ENCODE measurements at places on chromosomes 3 and 15.

DNA sequence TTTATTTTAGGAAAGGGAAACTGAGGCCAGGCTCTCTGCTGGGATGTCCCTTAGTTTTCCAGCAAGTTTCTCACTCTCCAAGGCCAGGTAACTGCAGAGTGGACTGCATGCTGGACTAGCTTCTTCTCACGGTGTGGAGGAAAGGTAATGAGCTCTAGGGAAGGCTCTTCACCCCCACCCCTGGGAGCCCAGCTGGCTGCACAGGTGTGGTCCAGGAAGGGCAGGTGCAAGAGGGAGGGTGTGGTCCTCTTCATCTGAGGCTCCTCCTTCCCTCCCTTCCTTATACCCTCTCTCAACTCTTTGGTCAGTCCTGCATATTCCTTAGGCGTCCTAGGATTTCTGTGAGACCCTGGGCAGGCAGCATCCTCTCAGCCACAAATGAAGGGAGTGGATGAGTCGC lies 33.9 kb downstream of the RNU5B-1 start:
- no peak for DNase-seq

- DNase-seq = no peak
These were observed 26.8 kb upstream of the NOX5 start for GRCh38 chr15:68987676-68988075.

DNA sequence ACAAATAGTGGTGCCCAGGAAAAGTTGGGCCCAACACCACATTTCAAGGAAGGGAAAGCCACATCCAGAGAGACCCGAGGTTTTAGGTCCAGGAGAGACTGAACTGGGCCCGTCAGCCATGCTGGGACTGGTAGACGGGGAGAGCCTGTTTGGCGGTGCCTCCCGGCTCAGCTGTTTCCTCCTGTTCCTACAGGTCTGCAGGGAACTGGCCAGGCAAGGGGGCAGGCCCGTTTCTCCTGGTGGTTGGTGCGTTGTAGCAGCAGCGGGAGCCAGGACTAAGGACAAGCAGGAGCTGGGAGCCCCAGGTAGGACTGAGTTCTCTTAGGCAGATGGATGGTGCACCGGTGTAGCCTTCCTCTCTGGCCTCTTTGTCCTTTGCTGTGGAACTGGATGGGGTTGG lies 3.9 kb downstream of the PRKCD start:
- no peak for DNase-seq

- DNase-seq = no peak
These were observed 158.8 kb downstream of the SLCO3A1 start for GRCh38 chr15:92012368-92012629.

- DNase-seq = no peak
These were observed 32.6 kb upstream of the PDE8A start for GRCh38 chr15:84949043-84949442.

DNA sequence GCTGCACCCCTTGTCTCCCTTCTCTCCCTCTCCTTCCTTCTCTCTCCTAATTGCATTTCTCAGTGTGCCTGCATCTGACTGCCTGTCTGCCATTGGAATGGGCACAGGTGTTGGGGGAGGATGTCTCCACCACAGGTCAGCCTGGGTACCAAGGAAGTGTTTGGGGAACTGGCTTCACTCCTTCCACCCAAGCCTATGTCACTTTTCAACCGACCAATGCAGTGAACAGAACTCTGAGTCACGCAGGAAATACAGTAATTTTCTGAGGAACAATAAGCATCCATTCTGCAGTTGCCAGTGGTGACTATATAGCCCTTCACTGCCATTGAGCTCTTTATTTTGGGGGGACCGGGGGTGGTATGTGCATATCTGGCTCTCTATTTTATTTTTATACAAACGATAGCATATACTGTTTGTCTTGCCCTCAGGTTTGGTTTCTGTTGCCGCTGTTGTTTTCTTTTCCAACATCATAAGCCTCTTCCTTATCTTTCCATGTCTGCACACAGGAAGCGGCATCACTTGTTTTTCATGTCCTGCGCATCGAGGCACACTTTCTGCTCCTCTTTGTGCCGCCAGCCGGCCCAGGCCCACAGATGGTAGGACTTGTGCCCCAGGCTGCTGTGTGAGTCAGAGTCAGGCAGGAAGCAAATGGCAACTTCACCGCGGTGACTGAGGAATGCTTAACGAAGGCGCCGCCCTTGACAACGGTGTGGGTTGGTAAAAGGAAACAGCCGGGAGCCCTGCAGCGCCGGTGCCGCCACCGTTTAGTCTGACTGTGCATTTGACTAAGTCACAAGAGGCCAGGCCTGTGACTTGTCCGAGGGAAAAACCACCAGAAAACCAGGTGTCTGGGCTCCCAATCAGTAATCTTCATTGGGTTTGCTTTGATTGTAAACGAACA lies 21.1 kb upstream of the CDCP1 start:
- peak; percentile 86 for DNase-seq

GRCh38 chr3:126381966-126382365 lies 12.7 kb upstream of the CFAP100 start:
- no peak for DNase-seq

DNA sequence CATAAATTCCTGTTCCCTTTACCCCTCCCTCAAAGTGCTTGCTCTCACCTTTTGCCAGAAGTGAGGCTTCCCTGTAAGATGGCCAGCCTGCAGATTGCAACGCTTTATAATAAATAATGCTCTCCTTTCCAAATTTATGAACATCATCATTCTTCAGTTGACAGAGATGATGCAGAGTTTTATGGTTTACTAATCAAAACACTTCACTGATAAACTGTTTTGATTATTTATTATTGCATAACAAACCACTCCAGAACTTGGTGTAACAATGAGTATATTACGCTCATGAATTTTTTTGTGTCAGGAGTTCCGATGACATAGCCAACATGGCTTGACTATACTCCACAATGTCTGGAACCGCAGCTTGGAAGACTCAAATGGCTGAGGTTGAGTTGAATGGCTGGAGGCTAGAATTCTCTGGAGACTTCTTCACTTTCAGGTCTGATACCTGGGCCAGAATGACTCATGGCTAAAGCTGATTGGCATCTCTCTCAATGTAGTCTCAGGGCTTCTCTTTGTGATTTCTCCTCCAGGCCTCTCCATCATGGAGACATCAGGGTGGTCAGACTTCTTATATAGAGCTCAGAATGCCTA lies 27.3 kb upstream of the TGFBR2 start:
- no peak for DNase-seq

DNA sequence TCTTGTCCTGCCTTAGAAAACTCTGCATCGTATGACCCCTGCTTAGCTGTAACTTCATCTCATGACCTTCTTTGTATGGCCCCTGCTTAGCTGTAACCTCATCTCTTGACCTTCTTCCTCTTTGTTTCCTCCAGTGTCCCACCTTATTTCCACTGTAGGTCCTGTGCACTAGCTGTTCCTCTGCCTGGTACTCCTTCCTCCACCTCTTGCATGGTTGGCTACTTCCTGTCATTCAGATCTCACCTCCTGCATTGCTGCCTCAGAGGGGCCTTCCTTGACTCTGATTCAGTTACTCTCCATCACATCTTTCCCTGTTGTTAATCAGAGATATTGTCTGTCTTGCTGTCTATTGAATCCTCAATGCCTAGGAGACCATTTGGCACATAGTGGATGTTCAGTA lies 63.2 kb downstream of the PDE8A start:
- no peak for DNase-seq

DNA sequence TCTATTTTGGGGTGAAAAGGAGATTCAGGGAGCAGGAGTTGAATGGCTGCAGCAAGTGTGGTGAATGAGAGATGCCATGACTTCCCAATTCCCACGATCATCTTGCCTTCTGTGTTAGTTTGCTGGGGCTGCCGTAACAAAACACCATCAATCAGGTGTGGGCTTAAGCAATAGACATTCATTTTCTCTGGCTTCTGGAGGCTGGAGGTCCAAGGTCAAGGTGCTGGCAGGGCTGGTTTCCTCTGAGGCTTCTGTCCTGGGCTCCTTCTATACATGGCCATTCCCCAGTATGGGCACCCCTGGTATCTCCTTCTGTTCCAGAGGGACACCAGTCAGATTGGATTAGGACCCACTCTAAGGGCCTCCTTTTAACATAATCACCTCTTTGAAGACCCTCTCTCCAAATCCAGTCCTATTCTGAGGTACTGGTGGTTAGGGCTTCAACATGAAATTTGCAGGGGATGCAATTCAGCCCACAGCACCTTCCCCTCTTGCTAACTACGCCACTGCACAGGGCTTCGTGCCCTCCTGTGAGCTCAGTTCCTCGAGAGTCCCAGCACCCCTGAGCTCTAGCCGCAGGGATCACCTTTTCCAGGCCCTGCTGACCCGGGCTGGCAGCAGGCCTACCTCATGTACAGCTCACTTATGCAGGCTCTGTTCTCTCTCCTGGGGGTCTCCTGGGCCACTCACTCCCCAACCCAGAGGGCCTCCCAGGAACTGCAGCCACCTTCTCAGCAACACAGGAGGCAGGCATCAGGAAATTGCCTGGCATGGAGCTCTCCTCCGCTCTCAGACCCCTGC lies 37.3 kb upstream of the SLC6A11 start:
- no peak for DNase-seq

- no peak for DNase-seq
These were observed 106.5 kb downstream of the TPRA1 start for GRCh38 chr3:127483902-127484591.

- DNase-seq = no peak
These were observed 31.1 kb downstream of the TPM1 start for GRCh38 chr15:63073497-63074172.

DNA sequence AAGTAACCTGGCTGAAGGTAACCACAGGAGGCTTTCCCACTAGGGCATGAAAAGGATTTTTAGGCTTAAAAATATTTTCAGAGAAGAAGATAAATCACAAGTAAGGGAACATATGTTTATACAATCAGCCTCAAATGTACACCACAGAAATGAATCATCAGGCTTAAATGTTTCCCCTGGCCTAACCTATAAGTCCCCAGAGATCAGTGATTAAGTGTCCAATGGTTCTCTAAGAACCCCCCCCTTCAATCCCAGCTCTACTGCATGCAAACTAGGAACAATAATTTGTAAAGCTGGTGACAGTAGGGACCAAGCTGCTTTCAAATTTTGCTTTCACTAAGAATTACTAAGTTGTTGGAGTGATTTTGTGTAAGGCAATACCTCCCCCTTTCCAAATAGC lies 431.6 kb upstream of the LMCD1 start:
- DNase-seq = no peak
